ENCODE measurements at places on chromosomes 6 and 20.

DNA sequence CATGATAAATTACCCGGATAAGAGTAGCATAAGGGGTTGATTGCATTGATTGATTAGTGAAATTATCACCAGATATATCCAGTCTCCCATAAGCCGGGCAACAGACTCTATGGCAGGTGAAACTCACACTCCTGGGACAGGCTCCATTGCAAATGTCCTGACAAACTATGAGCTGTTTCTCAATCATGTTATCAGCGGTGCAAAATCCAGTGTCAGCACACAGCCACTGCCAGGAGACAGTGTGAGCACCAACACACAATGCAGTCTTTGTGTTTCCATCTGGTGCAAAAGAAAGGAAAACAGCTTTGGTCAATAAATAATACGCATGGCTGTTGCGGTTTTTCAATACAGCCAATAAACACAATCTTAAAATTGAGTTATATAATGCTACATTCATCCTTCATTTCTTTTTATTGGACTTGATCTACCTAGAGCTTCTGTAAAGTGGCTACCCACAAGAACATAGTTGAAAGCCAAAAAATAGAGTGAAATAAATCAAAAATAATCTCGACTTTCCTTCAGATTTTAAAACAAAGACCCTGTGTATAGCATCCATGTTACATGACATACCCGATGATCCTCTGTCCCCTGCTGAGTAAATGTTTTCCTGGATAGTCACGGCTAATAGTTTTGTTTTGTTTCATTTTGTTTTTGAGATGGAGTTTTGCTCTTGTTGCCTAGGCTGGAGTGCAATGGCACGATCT is 64.3 kb upstream of the AFDN start:
- DNase-seq = no peak

DNA sequence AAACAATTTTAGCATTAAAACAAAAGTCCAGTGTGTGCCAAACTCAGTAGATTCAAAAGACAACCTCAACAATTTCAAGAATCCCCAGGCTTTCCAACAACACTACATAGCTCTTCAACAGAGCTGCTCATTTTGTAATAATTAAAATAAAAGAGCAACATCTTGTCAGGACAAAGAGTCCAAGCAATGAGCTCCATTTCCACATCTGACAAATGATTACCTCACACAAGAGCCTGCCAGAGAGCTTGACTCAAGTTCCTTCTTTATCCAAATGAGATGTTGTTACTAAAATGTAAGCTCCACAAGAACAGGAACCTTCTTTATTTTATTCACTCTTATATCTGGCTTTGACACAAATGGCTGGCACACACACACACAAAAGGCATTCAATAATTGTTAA is 449.8 kb downstream of the HACE1 start:
- no peak for DNase-seq

- DNase-seq = no peak
Observed at GRCh38 chr6:47440719-47441118, 36.9 kb upstream of the CD2AP start.

- DNase-seq = no peak
Observed at GRCh38 chr20:24469894-24470745, 691 bp downstream of the SYNDIG1 start.

- no peak for DNase-seq
Observed at GRCh38 chr6:148103436-148103835, 239.2 kb upstream of the SASH1 start.

DNA sequence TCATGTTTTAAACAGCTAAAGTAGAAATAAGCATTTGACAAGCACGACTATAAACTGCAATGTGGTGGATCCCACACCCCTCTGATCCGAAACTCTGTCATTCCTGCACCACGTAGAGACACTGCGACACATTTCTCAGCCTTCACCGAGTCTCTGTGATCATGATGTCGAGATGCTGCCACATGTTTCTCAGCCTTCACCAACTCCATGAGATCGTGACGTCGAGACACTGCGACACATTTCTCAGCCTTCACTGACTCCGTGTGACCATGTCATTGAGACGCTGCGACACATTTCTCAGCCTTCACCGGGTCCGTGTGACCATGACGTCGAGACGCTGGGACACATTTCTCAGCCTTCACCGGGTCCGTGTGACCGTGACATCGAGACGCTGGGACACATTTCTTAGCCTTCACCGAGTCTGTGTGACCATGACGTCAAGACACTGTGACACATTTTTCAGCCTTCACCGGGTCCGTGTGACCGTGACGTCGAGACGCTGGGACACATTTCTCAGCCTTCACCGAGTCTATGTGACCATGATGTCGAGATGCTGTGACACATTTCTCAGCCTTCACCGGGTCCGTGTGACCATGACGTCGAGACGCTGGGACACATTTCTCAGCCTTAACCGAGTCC is 143.0 kb downstream of the TTLL2 start:
- no peak for DNase-seq

- DNase-seq = no peak
Observed at GRCh38 chr6:56671651-56672461, 29.2 kb upstream of the DST start.

DNA sequence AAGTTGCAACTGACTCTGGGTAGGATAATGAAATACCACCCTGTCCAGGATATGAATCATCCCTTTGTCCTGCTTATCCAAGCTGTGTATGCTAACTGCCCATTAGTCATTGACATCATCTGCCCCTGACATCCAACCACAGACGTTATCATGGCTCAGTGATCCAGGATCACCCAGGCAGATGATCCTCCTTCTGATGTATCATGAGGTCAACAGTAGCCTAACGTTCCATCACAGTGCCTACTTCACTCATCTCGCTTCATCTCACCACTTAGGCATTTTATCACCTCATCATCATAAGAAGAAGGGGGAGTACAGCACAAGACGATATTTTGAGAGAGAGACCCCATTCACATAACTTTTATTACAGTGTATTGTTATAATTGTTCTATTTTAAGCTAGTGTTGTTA is 13.4 kb upstream of the BTN3A2 start:
- no peak for DNase-seq

GRCh38 chr6:100626721-100627120 is 162.0 kb upstream of the SIM1 start:
- no peak for DNase-seq

DNA sequence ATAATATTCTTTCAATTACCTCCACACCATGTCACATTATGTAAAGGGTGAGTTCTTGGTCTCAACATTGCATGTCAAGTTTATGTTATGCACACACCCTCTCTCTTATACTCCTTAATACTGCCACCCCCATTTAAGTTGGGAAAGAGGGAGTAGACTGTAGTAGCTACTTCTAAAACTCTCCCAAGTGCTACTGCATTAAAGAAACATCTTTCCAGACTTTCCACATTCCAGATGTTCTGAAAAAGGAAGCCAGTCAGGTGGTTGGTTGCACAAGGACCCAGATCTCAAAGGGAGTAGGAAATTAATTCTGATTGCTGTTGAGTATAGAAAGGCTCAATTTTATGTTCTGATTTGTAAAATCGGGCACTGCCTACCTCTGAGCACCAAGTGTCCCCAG is 419.5 kb downstream of the CD83 start:
- DNase-seq = no peak

DNA sequence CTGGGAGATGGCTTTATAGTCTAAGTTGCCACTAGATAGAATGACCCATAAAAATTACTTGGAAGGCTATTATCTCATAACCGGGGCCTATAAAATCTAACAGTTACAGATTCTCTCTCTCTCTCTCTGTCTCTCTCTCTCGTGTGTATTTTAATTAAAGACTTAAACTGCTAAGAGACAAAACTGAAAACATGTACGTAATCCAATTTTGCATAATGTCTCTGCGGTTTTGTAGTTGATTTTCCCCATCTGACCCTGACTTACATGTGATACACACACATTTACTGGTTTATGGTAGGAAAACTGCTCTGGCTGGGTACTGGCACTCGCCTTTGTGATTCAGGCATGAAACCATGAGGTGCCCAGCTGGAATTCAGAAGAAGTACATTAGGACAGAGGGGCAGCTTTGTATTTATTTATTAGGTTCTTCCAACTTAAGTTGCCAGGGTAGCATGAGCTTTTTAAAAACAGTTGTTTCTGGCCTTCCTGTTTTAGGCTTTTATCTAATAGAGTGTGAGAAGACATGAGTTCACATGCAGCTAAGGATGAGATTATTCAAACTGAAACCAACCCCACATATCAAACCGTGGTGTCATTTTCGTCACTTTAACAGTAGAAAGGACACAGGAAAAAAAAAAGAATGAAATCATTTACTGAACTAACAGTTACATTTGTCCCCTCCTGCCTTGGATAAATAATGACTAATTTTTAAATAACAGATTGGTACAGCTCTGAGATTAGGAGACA is 182.5 kb downstream of the GMPR start:
- no peak for DNase-seq

GRCh38 chr6:451847-452246 is 60.3 kb downstream of the IRF4 start:
- no peak for DNase-seq

DNA sequence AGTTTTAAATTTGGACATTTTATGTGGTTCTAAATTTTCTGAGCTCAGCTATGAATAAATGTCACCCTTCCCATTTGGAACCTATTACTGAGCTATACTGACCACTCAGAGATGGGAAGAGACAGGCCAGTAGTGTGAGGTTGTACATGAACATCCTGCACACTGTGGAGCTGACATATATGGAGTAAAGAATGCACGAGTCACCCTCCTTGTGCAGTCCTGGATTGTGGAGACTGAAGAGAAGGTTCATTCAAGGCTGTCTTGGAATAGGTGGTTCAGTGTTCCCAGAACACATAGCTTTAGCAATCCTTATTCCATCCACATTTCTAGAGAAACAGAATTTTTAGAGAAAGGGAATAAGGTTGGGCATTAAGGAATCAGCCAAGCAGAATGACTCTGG is 50.3 kb upstream of the OGFRL1 start:
- DNase-seq = no peak

- DNase-seq = no peak
Observed at GRCh38 chr20:32509639-32510066, 75.5 kb downstream of the NOL4L start.

DNA sequence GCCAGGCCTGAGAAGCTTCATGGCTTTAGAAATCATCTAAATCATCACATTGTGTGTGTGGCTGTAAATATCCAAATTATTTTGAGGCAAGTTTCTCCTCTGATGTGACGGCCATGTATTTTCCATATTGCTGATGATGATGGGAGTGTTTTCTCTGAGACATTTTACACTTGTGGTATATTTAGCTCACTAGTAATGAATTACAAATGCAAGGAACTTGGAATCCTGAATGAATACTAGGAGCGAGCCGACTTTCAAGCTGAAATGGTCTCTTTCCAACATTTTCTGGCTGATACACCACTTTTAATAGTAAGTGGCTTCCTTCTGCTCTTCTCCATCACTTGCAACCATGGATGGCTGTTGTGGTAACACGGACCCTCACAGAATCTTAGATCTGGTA is 41.3 kb downstream of the UTRN start:
- no peak for DNase-seq

DNA sequence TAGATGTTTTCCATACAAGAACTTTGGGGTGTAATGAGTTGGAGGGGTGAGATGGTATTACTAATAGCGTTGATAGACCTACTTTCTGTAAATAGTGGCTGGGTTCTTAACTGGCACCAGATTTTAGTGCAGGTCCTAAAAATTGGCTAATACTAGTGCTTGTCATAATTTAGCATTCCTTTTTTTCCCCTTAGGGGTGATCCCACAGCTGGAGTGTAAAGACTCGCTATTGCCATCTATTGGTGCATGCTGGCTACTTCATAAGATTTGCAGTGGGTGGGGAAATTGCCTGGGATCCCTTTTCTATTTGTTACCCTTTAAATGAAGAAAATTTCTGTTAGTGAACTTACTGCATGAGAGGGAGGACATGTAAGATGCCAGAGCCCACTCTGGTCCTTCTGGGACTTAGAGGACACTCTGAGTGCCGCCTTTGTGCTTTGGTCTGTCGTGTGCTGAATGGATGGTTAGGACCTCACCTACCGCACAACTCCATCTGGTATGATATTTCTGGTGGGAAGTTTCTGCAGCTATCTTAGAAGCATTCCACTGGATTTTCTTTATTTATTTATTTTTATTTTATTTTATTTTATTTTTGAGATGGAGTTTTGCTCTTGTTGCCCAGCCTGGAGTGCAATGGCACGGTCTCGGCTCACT is 195.5 kb downstream of the JARID2 start:
- DNase-seq = no peak

DNA sequence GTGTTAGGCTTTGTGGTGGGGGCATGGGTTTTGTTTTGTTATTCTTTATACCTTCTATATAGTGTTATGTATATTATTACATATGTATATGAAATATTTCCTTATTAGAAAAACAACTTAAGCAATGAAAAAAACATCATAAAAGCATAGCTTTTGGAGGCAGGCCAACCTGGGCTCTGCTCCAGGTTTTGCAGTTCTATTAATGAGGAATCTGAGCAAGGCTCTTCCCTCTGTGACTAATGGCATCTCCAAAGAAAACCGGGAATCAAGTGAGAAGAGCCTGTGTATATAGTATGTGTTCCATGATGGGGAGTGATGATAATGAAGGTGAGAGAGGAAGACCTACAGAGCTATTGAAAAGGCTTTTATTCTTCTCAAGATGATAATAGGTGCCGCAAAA is 291.1 kb downstream of the CLIC5 start:
- DNase-seq = no peak

DNA sequence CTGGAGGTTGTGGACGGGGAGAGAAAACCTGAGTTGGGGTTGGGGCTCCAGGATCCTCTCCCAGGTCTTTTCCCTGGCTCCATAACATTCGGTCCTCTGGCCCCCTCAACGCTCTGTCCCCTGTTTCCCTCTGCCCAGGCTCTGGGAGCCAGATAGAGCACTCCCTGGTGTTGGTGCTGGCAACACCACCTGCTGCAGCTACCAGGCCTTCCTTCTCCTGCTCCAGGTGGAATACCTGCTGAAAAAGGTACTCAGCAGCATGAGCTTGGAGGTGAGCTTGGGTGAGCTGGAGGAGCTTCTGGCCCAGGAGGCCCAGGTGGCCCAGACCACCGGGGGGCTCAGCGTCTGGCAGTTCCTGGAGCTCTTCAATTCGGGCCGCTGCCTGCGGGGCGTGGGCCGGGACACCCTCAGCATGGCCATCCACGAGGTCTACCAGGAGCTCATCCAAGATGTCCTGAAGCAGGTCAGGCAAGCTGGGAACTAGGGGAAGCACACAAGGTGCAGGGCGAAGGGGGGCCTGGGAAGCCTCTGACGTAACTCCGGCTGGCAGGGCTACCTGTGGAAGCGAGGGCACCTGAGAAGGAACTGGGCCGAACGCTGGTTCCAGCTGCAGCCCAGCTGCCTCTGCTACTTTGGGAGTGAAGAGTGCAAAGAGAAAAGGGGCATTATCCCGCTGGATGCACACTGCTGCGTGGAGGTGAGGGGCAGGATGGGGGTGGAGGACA is 14.6 kb downstream of the DEF6 start:
- DNase-seq = no peak

Measured in stimulated activated CD8-positive, alpha-beta memory T cell treated with anti-CD3 and anti-CD28 coated beads, Interleukin-4, amount 100 ng/mL, for 1 hour (primary cell).